AG10803 (cell line): ENCODE measurements at places on chromosomes 7 and 10.

- no peak for DNase-seq
Measured at GRCh38 chr7:125316466-125316865, 386.8 kb upstream of the POT1 start.

GRCh38 chr10:112896273-112896672, 53.8 kb upstream of the TCF7L2 start:
- no peak for DNase-seq

GRCh38 chr10:79342811-79343561, 4.3 kb upstream of the PPIF start:
- no peak for DNase-seq

GRCh38 chr7:152180587-152180986, 155.1 kb downstream of the GALNT11 start:
- no peak for DNase-seq

DNA sequence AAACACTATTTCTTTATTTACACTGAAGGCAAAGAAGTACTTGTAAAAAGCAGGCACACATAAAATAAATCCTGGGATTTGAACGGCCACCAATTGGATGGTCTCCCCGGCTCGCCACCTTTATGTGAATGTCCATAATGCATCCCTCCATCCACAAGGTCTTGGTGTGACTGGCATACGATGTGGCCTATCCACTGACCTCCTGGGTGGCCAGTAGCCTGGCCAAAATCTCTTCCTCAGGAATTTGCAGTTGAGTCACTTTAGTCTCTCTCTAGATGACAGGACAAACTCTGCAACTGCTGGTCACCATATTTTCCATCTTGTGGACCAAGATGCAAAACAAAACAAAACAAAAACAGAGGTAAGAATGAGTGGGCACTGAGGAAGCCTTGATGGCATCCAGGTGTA, 39.1 kb downstream of the CDK1 start:
- DNase-seq: peak; percentile 73

DNA sequence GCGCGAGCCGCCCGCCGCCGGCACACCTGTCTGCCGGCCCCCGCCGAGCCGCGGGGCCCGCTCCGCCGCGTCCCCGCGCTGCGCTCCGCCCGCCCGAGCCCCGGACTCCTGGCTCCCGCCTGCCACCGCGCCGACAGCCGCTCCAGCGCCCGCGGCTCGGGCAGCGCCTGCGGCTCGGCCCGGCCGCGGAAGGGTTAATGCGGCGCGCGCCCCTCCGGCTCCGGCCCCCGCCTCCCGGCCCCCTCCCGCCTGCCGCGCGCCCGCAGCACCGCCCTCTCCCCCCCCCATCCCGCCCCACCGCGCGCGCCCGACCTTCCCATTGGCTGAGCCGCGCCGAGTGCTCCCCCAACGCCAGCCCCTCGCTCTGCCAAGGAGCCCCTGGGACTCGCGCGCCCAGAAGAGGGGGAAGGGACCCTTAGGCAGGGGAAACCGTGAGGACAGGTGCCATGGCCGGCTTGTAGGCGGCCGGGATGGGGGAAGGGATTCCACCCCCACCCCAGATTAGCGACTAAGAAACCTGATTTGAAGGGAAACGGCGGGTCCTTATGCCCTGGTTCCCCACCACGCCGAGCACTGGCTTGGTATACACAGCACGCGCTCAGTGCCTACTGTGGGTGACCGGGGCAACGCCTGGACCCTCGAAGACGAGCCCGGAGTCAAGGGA, at the start of gene KCNH2:
Gene KCNH2, minus strand, starts transcription at position 196 of the 664 bp plus-strand sequence. CDS start 408 bp downstream, outside the sequence.
- no peak for DNase-seq

DNA sequence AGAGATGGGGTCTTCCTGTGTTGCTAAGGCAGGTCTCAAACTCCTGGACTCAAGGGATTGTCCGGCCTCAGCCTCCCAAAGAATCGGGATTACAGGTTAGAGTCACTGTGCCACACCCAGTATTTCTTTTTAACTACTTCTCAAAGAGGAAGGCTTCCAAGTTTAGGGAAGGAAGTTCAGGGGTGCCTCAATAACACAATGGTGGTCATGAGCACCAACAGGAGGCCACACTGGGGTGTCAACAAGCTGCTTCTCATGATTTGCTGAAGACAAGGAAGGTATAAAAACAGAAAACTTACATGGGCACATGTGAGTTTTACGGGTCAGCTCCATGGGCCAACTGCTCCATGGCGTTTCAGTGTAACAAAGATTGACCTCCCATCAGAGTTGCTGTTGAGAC, 160.5 kb downstream of the TNS3 start:
- DNase-seq: no peak

DNA sequence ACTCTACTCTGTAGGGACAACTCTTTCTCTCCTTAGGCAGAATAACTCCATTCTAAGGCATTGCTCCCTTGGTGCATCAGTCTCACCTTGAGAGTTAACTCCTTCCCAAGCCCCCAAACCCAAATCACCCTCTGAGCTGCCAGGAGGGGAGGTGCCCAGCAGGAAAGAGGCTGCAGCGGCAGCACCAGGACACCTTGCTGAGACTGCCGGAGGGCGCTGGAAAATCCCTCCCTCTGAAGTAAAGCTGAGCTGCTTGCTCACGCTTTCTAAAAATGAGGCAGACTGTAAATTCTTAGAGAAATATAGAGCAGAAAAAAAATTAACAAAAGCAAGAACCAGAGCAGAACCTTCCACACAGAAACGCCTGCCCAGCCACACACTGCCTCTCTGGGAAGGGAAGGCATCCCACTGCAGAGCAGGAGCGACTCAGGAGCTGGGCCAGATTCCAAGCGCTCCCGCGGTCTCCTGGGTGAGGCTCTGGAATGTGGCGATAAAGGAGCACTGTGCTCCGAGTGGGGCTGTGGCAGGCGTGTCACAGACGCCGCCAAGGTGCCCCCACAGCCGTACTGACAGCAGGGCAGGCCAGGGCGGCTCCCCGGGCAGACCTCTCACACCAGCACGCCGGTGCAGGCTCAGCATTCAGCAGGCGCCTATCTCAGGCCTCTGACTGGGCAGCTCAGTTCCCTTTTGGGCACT, 202.1 kb downstream of the TNS3 start:
- peak; percentile 54 for DNase-seq

- peak; percentile 38 for DNase-seq
Measured at GRCh38 chr10:88987243-88987725, 3.3 kb upstream of the FAS start.

GRCh38 chr10:132141526-132142395, 45.0 kb upstream of the DPYSL4 start:
- DNase-seq: no peak

GRCh38 chr10:14023673-14024328, 306.9 kb downstream of the FRMD4A start:
- DNase-seq: no peak

DNA sequence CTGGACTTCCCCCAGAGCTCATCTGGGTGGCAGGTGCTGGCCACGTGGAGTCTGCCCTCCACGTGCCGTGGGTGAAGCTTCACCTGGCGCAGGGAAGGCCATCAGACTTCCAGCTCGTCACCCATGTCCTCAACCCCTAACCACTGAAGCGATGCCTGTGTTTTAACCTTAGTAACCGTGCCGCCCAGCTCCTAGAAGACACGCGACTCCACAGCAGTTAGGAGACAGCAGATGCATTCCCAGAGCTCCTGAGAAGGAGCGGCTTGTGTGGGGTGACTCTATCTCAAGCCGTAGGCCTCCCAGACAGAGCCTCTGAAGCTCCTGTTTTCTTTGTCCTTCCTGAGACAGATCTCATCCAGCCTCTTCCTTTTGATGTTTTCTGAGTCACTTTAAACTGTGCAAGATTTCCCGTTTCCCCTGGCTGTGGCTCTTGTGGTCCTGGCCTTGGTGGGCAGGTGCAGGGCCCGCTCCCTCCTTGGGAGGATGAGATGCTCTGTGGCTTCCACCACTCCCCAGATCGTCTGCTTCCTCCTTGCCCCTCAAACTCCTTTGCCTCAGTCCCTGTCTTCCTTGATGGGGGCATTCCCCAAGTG, 41.4 kb upstream of the AP5Z1 start:
- DNase-seq: no peak

DNA sequence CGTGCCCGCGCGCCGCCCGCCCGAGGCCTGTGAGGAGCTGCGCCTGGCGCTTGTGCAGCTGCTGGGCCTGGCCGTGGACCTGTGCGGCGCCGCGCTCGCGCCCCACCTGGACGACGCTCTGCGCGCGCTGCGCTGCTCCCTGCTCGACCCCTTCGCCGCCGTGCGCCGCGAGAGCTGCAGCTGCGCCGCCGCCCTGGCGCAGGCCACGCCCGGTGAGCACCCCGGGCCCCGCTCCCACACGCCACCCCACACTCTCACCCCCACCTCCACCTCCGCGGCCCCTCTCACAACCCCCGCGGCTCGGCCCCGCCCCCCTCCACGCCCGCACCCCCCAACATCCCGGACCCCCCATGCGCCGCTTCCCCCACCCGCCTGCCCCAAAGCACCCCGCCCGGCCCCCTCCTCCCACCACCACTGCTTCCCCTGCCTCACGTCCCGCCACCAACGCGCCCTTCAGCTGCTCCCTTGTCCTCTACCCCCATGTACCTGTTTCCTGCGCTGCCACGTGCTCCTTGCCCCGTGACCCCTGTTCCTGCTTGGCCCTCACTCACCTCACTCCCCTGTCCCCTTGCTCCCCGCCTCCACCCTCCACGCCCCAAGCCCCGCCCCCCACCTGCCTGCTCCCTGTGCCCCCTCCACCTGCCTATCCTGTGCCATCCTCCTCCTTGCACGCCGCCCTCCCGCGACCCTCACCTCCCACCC, at the start of gene PRKAR1B:
Gene PRKAR1B, minus strand, starts transcription at position 178 of the 702 bp plus-strand sequence. CDS start 15,776 bp downstream, outside the sequence.
- no peak for DNase-seq

DNA sequence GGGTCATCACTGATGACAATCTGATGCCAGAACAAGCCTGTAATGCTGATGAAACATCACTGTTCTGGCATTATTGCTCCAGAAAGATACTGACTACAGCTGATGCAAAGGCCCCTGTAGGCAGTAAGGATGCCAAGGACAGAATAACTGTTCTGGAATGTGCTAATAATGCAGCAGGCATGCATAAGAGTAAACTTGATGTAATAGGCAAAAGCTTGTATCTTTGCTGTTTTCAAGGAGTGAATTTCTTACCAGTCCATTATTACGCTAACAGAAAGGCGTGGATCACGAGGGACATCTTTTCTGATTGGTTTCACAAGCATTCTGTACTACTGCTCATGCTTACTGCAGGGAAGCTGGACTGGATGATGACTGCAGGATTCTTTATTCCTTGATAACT, 18.7 kb downstream of the LCOR start:
- peak; percentile 98 for DNase-seq

GRCh38 chr10:112314822-112315474, 31.7 kb downstream of the TECTB start:
- peak; percentile 69 for DNase-seq

DNA sequence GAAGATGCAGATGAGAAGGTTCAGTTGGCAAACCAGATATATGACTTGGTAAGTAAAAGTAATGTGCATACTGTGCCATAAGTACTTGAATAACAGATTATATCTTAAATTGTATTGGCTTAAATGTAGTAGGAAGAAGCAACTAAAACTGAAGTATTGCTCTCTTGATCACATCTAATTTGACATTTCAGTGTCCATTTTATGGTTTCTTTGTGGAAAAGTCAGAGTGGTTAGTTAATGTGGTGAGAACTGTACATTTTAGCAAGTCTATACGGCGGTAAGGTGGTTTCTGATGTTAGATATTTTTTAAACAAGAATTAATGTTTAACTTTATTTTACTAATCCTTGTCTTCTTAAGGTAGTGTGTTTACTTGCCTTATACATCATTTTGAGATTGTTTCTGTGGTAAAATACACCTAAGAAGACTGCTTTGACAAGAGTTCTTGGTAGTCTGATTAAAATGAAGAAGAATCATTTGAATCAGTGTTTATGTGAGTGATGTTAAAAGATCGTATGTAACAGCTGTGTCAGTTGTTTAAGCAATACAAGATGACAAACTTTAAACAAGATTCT, 5.1 kb downstream of the ING3 start:
- DNase-seq: no peak

DNA sequence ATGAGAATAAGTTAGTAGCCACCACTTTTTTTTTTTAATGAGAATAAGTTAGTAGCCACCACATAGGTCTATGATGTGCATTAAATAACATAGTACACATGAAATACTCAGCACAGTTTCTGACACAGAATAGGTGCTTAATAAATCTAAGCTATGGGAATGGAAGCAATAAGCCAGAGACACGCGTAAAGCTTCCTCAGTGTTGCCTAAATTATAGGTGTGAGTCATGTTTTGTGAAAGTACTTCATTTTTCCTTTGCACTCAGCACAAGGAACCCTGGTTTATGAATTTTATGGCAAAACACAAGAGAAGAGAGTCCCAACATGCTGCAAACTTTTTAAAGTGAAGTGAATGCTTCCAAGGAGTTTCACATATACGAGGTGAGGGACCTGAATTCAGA, 267.4 kb downstream of the RNLS start:
- DNase-seq: no peak

DNA sequence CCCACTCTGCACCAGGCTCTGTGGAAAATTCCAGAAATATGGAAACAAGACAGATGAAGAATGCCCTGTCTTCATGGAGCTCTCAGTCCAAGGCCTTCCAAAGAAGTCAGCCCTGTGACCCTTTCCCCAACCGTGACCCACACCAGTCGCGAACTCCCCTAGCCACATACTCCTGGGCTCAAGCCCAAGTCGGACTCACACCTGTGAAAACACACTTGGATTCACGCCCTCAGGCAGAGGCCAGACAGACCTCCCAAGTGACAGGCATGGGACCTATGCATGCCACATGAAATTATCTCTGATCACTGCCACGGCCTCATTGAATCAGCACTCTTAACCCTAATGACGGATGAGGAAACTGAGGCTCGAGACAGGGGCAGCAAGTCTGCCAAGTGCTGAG, 42.5 kb downstream of the ZCCHC24 start:
- DNase-seq: no peak

- peak; percentile 41 for DNase-seq
Measured at GRCh38 chr7:99386584-99387238, 12.2 kb downstream of the ARPC1B start.

- DNase-seq: no peak
Measured at GRCh38 chr10:123491364-123491763, 174.8 kb upstream of the GPR26 start.

DNA sequence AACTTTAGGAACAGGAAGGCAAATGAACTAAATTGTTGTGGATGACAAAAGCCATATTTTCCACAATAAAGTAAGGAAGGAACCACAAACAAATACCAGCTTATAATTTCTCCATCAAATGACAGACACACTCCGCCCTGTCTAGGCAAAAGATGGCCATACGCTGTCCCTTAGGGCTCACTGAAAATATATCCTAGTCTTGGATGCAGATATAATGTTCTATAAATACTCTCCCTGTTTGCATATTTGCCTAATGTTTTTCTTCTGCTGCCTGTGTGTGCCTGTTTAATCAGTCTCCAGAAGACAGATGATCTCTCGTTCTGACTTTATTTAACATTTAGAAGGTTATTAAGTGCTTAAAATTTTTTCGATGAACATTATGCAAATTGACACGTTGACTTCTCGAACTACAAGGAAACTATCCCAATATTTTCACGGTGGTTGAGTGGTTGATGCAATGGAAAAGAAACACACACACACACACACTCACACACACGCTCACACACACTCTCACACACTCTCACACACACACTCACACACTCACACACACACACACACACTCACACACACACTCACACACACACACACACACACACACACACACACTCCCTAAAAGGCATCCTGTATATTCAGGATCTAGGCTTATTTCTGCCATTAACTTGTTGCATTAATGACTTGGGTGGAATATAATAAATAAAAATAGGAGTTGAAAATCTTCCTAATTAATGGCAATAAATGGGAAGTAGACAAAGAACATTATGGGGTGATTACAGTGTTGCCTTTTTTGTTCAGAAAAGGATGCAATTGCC, 297.1 kb downstream of the PRPF18 start:
- DNase-seq: no peak
